ENCODE measurements at places on chromosomes 12 and 14.

GRCh38 chr12:113798552-113798951 lies 167.6 kb downstream of the RBM19 start:
- DNase-seq: no peak

DNA sequence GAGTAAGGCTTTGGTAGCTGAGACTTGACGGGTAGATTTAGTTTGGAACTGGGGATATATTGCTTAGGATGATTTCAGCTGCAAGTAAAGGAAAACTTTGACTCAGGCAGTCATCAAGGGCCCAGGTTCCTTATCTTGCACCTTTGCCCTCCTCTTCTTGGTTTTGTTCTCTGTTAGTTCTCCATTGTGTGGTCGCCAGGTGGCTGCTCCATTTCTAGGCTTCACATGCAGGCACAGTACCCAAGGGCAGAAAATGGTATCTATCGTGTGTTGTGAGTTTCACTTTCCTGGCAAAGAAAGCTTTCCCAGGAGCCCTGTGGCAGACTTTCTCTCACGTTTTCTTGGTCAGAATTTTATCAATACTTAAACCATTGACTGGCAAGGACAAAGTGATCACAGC lies 50.8 kb downstream of the VRK1 start:
- no peak for DNase-seq

GRCh38 chr14:22922294-22922693 lies 3.3 kb upstream of the RBM23 start:
- no peak for DNase-seq

- DNase-seq: no peak
These were observed 68.5 kb upstream of the CAPRIN2 start for GRCh38 chr12:30823156-30823699.

Data from amniotic stem cell (primary cell).